Stimulated activated CD4-positive, alpha-beta T cell treated with anti-CD3 and anti-CD28 coated beads, Interleukin-12 subunit alpha, Interleukin-12 subunit beta, amount 100 ng/mL, for 48 hours (primary cell): ENCODE measurements at places on chromosomes 2 and 18.

GRCh38 chr2:237177052-237177451 lies 91.4 kb downstream of the COPS8 start:
- DNase-seq = no peak

DNA sequence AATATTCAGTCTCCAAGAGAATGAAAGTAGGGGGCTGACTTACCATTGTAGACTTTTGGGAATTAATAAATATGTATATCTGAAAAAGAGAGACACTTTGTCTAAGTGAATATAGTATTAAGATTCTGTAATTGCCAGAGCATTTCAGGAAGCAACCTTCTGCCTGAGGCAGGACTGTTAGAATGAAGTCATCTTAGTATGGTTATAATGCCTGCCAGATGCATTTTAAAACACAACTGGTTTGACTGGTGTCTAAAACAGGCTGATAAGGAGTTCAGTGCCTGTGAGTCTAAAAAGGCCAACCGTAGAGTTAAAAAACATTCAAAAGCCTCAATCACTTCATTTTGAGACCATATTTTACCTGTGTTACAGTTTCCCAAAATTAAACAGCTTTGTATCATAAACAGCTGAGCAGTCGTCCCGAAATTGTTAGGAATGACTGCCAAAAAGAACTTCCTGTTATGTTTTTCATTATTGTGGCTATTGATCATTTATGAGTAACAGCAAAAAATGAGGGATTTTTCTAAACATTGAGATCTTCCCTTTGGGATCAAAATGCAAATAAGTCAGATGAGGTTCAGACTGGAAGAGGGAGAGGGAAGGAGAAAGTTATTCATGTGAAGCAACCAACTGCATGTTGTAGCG lies 443.9 kb downstream of the PID1 start:
- DNase-seq = no peak

DNA sequence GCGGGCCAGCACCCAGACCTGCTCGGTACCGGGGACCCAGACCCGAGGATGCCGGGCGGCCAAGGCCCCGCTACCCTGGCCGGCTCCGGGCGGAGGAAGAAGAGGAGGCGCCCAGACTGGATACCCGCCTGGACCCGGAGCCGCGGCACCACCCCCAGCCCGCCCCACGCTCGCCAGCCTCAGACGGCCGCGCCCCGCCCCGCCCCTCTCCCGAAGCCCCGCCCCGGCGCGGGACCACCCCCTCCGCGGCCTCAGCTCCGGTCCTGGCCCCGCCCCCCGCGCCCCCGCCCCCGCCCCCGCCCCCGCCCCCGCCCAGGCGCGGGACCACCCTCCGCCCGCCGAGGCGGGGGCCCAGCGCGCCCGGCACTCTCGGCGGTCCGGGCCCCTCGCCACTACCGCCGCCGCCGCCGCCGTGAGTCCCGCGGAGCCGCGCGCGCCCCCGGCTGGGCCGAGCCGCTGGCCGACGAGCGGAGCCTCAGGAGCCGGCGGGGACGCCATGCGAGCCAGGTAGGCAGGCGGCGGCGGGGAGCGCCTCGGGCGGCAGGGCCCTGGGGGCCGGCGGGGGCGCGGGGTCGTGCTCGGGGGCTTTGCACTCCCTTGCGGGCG lies at the start of gene SH3BP4:
Gene SH3BP4 (plus strand): TSS at position 354 of the 606 bp plus-strand sequence. CDS start 82,986 bp downstream, outside the sequence.
- DNase-seq = no peak

GRCh38 chr2:119419065-119419464 lies 12.6 kb upstream of the TMEM37 start:
- no peak for DNase-seq

GRCh38 chr2:203673933-203674332 lies 32.5 kb upstream of the CD28 start:
- DNase-seq = peak; percentile 31

DNA sequence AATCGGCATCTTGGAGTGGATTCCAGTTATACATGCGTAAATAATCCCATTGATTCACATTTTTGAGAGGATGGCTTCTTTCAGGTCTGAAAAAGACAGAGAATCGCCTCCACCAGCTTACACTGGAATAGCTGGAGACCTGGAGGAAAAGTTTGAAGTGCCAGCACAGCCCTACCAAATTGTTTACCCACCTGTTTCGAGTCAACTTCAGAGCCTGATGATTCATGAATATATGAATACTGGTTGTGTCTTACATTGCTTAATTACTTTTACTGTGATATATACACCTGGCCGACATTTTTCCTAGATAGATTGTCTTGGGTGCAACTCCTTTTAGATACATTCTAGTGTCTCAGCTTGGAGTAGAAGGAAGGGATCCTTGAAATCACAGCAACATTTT lies 335 bp upstream of the NCKAP5 start:
- no peak for DNase-seq

DNA sequence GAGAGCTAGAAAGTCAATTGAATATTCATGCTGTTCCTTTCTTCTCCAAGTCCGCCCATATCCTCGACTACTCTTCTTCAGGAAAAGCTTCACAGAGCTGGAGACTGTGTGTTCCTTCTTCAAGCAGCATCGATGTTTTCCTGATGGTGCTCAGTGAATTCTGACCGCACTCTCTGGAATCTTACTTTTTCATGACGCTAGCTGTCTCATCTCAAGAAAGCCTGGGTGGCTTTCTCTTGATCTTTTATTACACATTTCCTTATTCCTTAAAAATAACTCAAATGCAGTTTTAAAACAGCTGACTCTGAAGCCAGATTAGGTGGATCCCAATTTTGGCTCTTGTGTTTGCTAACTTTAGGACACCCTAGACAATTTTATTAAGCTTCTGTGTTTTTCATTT lies 1245.1 kb upstream of the LRRTM1 start:
- DNase-seq = no peak

DNA sequence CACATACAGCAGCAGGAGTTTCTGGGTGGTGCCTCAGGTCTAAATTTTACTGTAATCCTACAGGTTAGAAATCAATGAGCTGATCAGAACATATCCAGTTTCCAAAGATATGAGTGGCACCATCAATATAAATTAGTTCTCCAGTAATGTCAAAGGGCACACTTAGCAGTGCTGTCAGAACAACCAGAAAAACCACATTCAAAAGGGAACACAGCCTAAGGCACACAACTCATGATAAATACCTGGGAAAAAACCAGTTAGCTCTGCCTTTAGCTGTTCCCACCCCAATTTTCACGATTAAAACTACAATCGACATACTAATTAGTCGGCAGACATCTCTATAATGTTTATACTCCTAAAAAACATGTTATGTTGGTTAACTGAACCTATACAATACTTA lies 31.5 kb downstream of the ATP8B1 start:
- DNase-seq = no peak

DNA sequence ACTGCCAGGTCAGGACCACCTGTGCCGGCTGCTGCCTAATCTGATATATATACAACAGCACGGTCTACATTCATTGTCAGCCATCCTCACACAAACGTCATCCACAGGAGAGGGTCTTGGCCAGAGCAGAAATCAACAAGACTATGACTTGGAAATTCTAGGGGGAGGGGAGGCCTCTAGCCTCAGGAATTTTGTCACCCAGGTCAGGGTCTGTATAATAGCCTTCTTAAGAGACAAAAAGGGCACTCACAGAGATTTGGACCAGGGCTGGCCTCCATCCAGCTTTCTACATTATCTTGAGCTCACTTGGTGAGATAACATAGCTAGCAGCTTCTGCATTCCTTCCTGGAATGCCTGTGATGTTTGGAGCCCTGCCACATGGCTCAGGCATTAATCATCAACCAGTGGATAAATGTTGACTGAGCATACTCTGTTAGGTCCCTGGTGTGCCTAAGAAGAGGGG lies 50.4 kb upstream of the CTIF start:
- no peak for DNase-seq

DNA sequence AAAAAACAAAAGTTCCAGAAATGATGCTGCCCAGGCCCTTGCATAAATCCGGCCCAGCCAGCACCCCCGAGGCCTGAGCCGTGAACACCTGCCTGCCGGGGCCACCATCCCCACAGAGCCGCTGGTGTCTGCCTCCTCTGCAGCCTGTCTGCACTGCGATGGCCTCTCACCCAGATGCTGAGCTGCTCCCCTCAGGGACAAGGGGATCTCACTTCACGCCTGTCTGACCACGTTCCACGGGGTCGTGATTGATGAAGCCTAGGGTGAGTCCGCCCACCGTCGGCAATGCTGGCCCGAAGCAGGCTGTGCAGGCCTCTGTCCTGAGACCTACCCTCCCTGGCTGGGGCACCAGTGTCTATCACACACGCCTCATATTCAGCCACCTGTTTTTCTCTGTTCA lies 444.2 kb downstream of the EIPR1 start:
- no peak for DNase-seq

DNA sequence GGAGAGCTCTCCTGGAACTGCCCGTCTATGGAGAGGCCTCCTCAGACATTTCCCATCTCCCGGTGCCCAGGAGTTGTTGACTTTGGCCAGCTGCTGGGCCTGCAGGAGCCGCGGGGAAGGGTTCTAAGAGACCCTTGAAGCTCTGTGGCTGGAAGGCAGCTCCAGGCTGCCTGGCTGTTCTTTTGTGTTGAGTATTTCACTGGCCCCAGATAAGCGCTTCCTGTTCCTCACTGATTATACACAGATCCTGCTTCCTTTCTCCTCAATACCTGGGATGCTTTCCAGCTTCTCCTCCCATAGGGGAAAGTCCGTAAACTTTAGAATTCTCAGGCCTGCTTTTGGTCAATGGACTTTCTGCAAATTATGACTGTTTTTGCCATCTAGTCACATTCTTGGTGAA lies 57.8 kb downstream of the TGOLN2 start:
- no peak for DNase-seq

DNA sequence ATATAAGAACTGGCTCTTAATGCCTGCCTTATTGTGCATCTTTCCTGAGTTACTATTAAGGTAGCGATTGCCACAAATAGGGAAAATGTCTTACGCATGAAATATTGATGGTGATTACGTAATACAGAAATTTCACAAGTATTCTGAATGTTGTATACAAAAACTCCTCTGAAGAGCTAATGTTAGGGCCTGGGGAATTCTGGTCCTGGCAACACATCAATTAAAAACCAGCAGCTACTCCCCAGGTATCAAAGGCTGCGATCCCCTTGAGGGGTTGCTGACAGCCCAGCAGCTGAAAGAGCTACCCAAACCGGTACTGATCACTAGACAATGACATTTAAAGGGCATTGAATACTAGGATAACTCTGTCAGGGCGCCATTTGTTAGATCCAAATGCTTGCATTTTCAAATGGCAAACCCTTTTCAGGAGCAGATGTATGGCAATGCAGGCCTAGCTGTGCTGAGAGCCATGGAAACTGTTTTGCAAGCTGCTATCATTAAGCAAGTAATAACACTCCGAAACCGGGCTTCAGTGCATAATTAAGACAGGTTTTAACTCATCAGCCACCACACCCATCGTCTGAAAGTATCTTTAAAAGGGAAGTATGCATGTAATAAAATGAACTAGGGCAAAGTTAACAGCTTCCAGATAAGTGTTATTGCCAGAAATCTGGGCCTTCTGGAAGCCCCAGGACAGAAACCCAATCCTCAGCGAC lies 78.4 kb downstream of the CLHC1 start:
- DNase-seq = no peak

DNA sequence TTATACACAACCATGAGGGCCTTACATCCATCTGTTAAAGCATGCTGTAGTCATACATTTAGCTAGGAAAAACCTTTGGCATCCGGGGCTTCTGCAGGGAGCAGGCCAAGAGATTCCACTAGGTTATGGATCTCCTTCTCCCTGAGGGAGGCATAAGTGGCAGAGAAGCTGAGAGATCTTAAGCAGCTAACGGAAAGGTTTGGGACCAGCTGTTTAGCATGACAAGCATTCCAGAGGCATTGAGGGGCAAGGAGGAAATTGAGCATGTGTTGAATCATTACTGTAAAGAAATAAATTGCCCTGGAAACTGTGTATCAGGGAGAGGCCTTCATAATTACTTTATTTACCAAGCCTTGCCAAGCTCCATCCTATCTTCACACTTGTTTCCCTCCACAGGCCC lies 643.1 kb downstream of the CNTNAP5 start:
- DNase-seq = no peak

GRCh38 chr2:112087346-112088020 lies 32.4 kb downstream of the TMEM87B start:
- no peak for DNase-seq

DNA sequence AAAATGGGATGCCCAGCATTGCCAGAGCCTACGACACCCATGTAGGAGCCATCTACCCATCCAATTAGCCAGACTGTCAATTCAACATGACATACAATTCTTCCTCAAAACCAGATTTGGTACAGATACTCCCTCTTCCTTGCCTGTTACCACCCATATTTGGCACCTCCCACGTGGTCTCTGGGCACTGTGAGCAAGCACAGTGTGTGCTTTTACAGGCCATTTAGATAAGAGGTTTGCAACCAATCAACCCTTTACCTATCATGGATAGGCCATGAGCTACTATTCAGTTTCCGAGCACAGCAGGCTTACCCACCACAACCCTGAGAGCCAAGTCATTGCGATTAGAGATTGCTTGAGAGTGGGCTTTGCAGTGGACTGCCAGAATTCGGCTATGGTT lies 40.9 kb downstream of the ARID5A start:
- no peak for DNase-seq

- no peak for DNase-seq
These were observed 90.2 kb downstream of the NCK2 start for GRCh38 chr2:105834931-105835330.

- DNase-seq = no peak
These were observed 189.9 kb downstream of the INO80D start for GRCh38 chr2:205895981-205896655.

DNA sequence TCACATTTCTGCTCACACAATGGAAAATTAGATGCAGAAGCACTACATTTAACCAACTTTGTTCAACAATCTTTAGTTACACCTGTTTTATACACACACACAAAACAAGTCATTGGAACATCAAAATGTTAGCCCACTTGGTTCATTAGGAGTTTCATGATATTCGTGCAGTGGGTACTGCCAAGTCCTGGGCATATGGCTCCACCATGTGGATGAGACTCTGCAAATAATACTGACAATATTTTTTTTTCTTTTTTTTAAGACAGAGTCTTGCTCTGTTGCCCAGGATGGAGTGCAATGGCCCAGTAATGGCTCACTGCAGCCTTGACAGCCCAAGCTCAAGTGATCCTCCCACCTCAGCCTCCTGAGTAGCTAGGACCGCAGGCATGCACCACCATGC lies 34.5 kb upstream of the GRB14 start:
- no peak for DNase-seq

DNA sequence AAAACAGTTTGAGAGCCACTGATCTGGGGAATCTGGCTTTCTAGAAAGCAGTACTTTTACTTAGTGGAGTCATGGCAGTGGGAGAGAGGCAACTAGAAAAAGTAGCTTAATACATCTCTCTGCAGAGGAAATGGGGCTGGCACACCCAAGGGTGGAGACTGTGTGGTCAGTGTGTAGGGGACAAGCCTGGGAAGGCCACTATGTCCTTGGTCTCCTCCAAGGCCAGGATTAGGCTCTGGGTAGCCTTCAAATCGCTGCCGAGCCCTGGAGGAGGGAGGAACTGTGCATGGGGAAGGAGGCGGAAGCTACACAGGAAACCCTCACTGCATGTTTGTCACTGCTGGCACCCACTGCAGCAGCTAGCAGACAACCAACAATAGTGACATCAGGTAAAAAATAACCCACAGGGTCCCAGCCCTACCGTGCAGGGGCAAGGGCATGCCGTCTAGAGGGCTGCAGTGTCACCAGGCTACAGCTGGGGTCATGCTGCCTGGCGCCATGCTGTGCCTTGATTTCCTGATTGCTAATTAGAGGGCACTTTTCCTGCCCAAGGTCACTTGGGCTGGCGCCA lies 34.8 kb downstream of the LBH start:
- DNase-seq = peak; percentile 23

GRCh38 chr2:238655198-238655860 lies 192.6 kb upstream of the TWIST2 start:
- DNase-seq = no peak
